ENCODE measurements at places on chromosomes 4 and X.

DNA sequence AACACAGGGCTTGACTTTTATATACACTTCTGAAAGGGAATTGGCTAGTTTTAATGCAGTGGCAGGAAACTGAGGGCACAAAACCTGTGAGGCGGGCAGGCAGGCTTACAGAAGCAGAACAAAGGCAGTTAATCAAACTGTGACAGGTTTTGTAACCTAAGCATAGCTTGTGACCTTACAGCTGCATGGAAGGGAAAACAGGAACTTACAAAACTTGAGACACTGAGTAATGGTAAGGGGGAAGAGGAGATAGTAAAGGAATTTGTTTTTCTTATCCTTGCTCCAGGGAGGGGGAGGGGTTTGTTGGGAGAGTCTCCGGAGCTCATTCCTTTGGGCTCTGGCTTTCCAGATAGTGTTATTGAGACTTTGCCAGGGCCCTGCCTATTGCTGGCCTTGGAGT, 55.6 kb downstream of the SLITRK4 start:
- no peak for DNase-seq

DNA sequence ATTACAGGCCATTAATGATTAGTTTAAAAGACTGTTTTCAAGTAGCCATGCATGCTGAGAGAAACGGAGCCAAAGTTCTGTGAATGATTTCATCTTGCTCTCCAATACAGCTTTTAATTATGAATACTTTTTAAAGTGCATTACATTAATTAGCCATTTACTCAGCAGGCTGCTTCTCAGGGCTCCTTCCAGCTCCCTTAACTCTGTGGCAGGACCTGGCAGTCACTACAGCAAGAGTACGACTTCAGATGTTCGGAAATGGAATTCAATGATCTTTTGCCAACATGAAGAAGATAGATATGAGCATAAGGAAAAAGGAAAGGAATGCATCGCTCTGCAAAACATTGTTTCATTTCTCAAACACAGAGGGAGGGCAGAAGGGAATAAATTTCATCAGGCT, 987.2 kb downstream of the PDHA2 start:
- no peak for DNase-seq

DNA sequence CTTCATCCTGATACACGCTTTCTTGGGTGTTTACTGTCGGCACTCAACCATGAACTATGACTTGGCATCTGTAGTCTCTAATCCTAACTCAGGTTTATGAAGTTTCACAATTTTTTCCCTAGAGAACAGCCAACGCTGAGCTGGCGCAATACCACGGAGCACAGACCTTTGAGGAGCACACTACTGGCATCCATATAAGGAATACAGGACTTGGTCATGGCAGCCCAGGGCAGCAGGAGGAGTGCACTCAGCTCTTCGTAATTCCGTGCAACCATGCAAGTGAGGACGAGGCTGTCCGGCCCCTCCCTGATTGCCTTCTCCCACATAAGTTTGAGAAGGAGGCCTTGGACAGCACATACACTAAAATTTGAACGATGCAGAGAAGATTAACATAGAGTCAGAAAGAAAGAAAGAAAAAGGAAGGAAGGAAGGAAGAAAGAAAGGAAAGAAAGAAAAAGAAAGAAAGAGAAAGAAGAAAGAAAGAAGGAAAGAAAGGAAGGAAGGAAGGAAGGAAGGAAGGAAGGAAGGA, 41.0 kb upstream of the PDLIM5 start:
- no peak for DNase-seq

- DNase-seq, result no peak
These were observed 27.1 kb upstream of the HGFAC start for GRCh38 chr4:3414421-3415279.

DNA sequence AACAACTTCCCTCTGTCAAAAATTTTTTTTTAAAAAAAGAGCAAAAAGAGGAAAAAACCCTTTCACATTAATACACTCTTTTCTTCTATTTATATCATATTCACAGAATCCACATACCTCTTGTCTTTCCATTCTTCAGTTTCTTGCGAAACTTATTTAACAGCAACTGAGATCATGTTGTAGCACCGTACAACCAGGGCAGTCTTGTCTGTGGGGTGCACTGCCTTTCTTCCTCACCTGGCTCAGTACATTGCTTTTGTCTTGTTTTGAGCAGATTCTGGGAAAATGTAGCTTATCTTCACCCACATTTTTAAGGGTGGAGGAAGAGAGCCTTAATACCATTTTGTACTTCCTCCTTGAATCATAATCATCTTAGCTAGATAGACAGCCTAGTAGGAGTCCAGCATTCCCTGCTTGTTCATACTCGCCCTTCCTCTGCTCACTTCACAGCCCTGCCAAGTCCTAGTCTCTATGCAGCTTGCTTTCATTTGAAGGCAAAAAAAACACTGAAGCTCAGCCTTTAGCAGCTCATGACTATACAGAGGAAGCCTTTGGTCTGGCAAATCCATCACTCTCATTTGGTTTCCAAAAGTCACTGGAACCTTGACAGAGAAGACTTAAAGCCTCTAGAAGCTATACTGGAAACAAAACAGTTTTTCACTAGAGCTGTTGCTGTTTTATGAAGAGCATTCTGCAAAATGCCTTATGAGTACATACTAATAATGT, 140.6 kb upstream of the BANK1 start:
- DNase-seq, result no peak

- no peak for DNase-seq
These were observed 437.6 kb downstream of the RAPGEF2 start for GRCh38 chr4:159540501-159540900.

Data from stimulated activated CD4-positive, alpha-beta T cell treated with anti-CD3 and anti-CD28 coated beads, Interleukin-12 subunit alpha, Interleukin-12 subunit beta, amount 100 ng/mL, for 48 hours (primary cell).